OCI-LY7 (cell line): ENCODE measurements at places on chromosomes 12 and 14. TPM values are rescaled to one million over a fixed set of nuclear protein-coding genes. Genes with fewer than 3 reads are reported as not detected.

The RD3L gene
- total RNA-seq = not detected in 2 replicates

DNA sequence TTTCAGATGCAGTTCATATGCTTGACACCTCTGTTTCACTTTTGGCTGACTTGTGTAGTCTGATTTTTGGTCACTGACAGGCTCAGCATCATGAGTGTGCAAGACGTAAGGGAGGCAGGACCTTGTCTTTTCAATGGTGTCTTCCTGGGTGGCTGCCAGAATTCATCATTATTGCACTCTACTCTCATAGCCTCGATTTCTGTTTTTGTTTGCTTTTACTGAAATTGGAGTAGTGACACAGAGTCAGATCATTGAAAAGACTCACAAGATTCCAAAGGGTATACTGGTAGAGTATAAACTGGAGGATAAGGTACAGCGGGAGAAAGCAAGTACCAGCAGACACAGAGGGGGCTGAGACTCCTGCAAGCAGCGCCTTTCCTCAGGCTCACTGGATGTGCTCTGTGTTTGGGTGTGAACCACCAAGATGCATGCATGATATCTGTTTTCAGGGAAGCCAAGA lies 126.3 kb upstream of the FGD4 start:
- DNase-seq = peak; percentile 76

GRCh38 chr12:108438667-108439066 lies 76.4 kb upstream of the FICD start:
- no peak for DNase-seq

GRCh38 chr12:116879509-116880212 lies 1.6 kb downstream of the HRK start:
- peak; percentile 60 for DNase-seq

The SENP1 gene
- 54.7 and 63.5 TPM in 2 replicates for total RNA-seq

The TESPA1 gene
- total RNA-seq = 21.9 and 24.1 TPM in 2 replicates

- DNase-seq = no peak
Observed at GRCh38 chr12:57006809-57007475, 596 bp upstream of the ZBTB39 start.

GRCh38 chr12:21699851-21700250 lies 42.2 kb upstream of the LDHB start:
- DNase-seq = no peak

- DNase-seq = no peak
Observed at GRCh38 chr14:101601606-101602465, 40.5 kb downstream of the DIO3 start.

- peak; percentile 5 for DNase-seq
Observed at GRCh38 chr14:100902295-100903133, 1.0 kb downstream of the RTL1 start.

GRCh38 chr12:3480764-3481163 lies 10.2 kb upstream of the PRMT8 start:
- no peak for DNase-seq

- no peak for DNase-seq
Observed at GRCh38 chr14:38174711-38175110, 33.0 kb upstream of the SSTR1 start.

DNA sequence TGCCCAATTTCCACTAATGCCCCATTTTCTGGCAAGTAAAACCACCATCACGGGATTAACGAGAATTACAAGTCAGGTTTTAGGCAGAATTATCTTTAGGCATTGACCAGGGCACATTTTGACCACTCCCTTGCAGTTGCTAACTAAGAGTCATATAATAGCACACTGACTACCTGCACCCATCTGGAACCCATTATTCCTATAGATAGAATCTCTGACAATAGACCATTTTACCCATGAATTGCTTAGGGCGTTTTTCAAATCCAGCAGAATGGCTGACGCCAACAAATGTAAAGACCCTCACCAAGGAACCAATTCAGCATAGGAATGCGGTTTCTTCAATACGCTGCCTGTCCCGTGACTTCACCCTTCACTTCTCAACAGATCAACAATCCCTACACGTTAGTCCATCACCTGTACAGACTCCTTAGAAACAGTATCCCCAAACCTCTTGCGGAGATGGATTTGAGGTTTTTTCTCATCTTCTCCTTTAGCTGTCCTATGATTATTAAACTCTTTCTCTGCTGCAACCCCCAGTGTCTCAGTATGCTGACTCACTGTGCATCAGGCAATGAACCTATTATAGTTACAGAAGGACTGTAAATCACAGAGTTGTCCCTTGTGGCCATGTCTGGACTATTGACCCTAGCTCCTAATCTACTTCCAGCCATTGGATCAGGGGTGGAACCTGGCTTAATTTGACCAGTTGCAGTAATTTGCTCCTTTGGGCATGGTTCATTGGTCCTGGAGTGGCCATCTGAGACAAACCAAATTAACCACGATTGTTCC lies 177.3 kb upstream of the PLXNC1 start:
- DNase-seq = no peak

The ABCD4 gene
- total RNA-seq = 74.7 and 80.5 TPM in 2 replicates

The PLEKHH1 gene
- total RNA-seq = not detected in 2 replicates

- DNase-seq = no peak
Observed at GRCh38 chr14:106129274-106129673, 602.9 kb downstream of the TMEM121 start.

DNA sequence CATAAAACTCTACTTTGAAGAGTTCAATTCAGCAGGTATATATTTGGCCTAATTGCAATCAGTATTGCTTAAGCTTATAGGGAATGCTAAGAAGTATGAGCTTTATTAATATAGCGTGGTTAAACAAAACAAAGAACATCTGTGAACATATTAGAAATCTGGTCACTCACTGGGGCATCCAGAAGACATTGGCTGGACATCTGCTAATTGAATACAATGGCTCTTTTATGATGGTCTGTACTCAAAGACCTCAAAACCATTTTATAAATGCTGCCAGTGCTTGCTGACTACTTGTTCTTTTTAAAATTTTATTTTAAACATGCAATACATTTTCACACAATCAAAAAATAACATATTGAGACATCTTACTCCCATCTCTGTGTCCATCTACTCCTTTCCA lies 173.0 kb downstream of the STXBP6 start:
- DNase-seq = no peak

DNA sequence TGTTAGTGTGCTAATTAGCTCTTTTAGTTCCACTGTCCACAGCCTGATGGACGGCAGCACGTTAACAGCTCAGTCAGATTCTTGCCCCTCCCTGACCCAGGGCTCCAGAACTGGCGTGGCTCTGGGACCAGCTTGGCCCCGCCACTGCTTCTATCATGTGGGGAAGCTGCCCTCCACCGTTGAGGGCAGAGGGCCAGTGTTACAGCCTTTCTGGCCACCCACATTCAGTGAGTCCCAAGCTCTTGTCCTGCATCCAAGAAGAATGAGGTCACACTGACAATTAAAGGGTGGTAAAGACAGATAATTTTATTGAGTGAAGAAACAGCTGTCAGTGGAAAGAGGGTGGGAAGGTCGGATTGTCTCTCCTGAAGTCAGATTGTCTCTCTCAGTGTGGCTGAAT lies 36.9 kb downstream of the BCL2L14 start:
- DNase-seq = no peak

- no peak for DNase-seq
Observed at GRCh38 chr14:36517242-36518030, 2.6 kb downstream of the NKX2-1 start.

DNA sequence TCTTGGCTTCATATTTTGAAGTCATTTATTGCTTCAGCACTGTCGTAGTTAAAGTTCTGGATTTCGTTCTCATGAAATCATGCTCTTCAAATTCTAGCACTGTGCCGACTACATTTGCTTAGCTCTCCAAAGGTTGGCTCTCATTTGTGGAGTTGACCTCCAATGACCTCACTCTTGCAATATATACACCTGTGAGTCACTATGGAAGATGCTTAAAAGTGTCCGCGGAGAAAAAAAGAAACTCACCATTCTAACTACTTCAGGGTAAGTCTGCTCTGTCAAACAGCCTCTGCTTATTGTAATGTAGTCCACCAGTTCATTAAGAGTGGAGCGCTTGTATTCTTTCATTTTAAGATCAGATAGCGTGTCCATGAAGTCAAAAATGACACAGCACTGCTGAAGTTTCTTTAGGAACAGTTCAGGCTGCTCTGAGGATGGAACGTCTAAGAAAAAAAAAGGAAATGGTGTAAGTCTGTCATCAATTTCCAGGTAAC lies 89.7 kb downstream of the PPP2R5E start:
- no peak for DNase-seq

DNA sequence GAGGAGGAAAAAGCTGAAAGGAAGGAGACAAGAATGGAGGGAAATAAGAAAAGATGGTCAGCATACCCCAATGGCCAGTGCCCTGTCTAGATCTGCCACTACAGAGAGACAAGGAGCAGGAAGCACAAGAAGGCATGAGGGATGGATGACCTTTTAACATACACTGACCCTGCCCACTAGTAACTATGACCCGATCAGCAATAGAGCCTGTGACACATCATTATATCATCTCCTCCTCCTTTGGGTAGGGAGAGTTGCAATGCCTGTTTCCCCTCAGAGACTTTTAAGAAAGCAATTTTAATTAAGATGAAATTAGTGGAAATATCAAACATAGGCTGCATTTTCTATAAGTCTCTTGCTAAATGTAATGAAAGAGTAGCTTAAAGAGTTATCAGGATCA lies 4.7 kb upstream of the SLC2A13 start:
- DNase-seq = no peak

- no peak for DNase-seq
Observed at GRCh38 chr14:68393259-68393658, 399.6 kb downstream of the ZFP36L1 start.

GRCh38 chr14:61337893-61338292 lies 16.5 kb downstream of the PRKCH start:
- DNase-seq = no peak

The GAS2L3 gene
- 19.3 and 21.5 TPM in 2 replicates for total RNA-seq

GRCh38 chr14:71466251-71466650 lies 466.0 kb upstream of the RGS6 start:
- DNase-seq = no peak

- no peak for DNase-seq
Observed at GRCh38 chr12:532908-533565, 73.3 kb downstream of the B4GALNT3 start.

GRCh38 chr12:95177201-95177768 lies 40.0 kb downstream of the FGD6 start:
- DNase-seq = no peak

DNA sequence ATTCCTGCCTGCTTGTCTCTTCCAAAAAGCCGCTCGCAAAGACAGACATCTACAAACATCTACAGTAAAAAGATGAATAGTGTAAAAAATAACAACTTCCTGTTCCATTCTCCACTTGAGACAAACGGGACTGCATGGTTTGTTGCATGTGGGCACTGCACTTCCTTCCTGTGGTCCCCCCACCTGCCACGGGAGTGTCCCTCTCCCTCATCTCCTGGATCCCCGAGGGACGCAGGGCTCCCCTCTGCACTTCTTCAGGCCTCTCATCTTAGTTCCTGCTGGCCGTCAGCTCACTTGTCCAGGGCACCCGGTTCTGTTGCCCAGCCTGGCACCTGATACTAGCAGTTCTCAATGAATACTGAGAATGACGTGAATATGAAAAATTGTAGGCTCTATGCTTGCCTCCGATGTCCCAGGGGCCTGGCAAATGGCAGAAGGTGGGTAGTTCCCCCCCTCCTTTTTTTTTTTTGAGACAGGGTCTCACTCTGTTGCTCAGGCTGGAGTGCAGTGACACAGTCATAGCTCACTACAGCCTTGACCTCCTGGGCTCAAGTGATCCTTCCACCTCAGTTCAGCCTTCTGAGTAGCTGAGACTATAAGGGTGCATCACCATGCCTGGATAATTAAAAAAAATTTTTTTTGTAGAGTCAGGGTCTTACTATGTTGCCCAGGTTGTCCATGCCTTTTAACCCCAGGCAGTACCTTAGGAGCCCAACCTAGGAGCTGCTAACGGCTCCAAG lies 3.5 kb upstream of the KLC1 start:
- peak; percentile 66 for DNase-seq

- DNase-seq = no peak
Observed at GRCh38 chr14:74917646-74918081, 5.4 kb downstream of the RPS6KL1 start.
